A673 (cell line): ENCODE measurements at places on chromosomes 11 and 22. TPM values are rescaled to one million over a fixed set of nuclear protein-coding genes. Genes with fewer than 3 reads are reported as not detected.

DNA sequence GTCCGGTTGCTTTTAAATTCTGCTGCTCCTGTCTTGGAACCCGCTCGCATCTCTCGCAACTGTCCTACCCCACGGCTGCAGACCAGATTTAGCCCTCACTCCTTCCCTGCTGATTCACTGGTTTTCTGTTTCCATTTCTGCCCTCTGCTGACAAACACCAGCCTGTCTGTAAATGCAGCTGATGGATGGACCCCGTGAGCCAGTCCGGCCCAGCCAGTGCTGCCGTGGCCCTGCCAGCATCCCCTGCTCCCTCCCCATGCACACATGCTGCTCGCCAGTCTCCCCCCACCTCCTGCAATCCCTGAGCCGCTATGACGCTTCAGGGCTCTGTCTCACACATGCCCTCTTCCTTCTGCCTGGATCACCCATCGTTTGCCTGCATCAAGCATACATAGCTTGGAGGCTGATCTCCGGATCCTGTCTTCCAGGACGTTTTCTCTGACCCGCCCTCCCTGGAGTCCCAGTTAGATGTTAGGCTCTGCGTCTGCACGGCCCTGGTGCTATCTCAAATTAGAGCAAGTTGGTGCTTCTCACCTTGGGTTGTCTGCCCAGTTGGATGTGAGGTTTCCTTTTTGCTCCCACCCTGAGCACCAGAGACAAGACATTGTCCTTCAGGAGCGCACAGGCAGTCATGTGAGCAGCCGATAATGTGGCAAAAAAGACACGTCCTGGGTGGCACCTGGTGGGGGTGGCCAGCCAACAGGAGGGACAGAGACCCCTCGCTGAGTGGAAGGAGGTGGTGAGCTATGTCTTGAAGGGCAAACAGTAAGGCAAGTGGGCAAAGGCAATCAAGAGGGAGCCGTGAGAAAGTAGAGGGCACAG is 4.3 kb upstream of the ACR start:
- no peaks in the 10 kb centered on the region for H3K36me3 ChIP-seq
- H3K4me1 ChIP-seq = peaks cover 7% of the 10 kb centered on the region
- no peak overlapping the region for H3K4me3 ChIP-seq
- DNase-seq = no peak

- peak overlapping the region; percentile 91 for H3K4me3 ChIP-seq
- H3K27me3 ChIP-seq = no peaks in the 10 kb centered on the region
Measured at GRCh38 chr11:507727-508515, 879 bp upstream of the RNH1 start.

The WBP2NL gene
- total RNA-seq = 0.24 TPM in 1 of 2 replicates, not detected in the other

DNA sequence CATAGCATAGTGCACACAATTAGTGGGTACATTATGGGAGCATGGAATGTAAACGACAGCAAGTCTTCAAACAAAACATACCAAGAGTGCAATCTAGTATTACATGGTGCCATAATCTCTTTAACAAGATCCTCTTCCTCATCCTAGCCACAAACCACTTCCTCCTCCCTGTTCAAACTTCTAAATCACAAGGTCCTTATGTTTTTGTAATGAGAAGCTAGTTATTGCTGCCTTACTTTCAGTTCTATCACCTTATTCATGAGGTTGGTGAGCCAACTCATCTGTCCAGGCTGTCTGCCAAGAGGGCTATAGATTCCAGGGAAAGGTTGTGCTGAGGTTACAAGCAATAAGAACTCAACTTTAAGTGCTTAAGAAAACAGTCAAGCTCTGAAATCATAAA is 195.4 kb upstream of the ARHGAP20 start:
- H3K4me1 ChIP-seq = peaks cover 40% of the 10 kb centered on the region
- no peak overlapping the region for H3K4me3 ChIP-seq
- no peaks in the 10 kb centered on the region for H3K36me3 ChIP-seq
- no peaks in the 10 kb centered on the region for H3K27me3 ChIP-seq
- no peak overlapping the region for H3K27ac ChIP-seq
- DNase-seq = peak; percentile 67

The FAM111B gene
- total RNA-seq = 41.5 and 50.1 TPM in 2 replicates

DNA sequence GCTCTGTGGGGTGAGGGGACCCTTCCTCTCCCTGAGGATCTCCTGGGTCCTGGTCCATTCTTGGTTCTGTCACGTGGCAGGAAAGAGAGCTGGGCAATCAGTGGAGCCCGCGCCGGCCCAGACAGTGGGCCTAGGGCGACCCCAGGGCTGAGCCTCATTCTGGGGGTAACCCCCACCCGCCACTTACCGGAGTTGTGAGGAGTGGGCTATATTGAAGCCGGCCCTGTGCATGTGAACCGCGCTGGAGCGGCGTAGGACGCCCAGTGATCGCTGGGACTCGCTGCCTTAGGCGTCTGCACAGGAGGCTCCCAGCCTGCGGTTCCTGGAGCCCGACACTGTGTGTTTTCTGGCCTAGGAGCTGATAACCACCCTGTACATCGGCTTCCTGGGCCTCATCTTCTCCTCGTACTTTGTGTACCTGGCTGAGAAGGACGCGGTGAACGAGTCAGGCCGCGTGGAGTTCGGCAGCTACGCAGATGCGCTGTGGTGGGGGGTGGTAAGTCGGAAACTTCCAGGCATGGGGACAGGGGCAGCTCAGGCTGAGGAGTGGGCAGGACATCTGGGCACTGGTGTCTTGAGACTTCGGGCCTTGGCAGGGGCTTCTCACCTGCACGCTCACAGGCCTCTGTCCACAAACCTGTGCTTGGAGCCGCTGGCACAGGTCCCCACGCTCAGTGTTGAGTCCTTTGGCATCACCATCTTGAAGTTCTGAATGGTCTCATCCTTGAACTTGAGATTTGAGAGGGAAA is 127.1 kb downstream of the KCNQ1OT1 start:
- H3K4me3 ChIP-seq = no peak overlapping the region
- no peak overlapping the region for H3K27ac ChIP-seq
- no peaks in the 10 kb centered on the region for H3K27me3 ChIP-seq
- DNase-seq = no peak
- no peaks in the 10 kb centered on the region for H3K4me1 ChIP-seq
- no peaks in the 10 kb centered on the region for H3K36me3 ChIP-seq

- no peaks in the 10 kb centered on the region for H3K4me1 ChIP-seq
- DNase-seq = no peak
- H3K27ac ChIP-seq = no peak overlapping the region
- H3K27me3 ChIP-seq = no peaks in the 10 kb centered on the region
- no peaks in the 10 kb centered on the region for H3K36me3 ChIP-seq
Measured at GRCh38 chr22:49035818-49036457, 791.7 kb downstream of the BRD1 start.

GRCh38 chr11:114959953-114960505 is 281.7 kb downstream of the NXPE2 start:
- H3K27ac ChIP-seq = no peak overlapping the region
- H3K4me3 ChIP-seq = no peak overlapping the region
- no peaks in the 10 kb centered on the region for H3K36me3 ChIP-seq
- no peak for DNase-seq
- H3K27me3 ChIP-seq = no peaks in the 10 kb centered on the region

GRCh38 chr11:134890446-134890845 is 478.4 kb upstream of the B3GAT1 start:
- H3K4me3 ChIP-seq = no peak overlapping the region
- DNase-seq = no peak
- H3K36me3 ChIP-seq = no peaks in the 10 kb centered on the region
- H3K27ac ChIP-seq = no peak overlapping the region
- H3K27me3 ChIP-seq = no peaks in the 10 kb centered on the region

The MEN1 gene
- 45.7 and 49.2 TPM in 2 replicates for total RNA-seq

DNA sequence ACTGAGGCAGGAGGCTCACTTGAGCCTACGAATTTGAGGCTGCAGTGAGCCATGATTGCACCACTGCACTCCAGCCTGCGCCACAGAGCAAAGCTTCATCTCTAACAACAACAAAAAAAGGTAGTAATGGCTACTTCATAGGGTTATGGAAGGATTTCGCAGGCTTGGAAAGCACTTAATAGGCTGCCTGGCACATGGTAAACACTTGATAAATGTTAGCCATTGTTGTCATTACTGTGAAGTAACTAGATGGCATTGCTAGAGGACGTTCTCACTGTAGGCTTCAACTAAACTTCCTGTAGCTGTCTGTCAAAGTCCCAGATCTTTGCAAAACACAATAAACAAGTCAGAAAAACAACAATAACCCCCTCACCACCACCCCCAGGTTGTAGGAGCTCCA is 357.2 kb upstream of the NARS2 start:
- peaks cover 20% of the 10 kb centered on the region for H3K27me3 ChIP-seq
- H3K4me3 ChIP-seq = no peak overlapping the region
- no peaks in the 10 kb centered on the region for H3K4me1 ChIP-seq
- no peaks in the 10 kb centered on the region for H3K36me3 ChIP-seq
- no peak for DNase-seq

DNA sequence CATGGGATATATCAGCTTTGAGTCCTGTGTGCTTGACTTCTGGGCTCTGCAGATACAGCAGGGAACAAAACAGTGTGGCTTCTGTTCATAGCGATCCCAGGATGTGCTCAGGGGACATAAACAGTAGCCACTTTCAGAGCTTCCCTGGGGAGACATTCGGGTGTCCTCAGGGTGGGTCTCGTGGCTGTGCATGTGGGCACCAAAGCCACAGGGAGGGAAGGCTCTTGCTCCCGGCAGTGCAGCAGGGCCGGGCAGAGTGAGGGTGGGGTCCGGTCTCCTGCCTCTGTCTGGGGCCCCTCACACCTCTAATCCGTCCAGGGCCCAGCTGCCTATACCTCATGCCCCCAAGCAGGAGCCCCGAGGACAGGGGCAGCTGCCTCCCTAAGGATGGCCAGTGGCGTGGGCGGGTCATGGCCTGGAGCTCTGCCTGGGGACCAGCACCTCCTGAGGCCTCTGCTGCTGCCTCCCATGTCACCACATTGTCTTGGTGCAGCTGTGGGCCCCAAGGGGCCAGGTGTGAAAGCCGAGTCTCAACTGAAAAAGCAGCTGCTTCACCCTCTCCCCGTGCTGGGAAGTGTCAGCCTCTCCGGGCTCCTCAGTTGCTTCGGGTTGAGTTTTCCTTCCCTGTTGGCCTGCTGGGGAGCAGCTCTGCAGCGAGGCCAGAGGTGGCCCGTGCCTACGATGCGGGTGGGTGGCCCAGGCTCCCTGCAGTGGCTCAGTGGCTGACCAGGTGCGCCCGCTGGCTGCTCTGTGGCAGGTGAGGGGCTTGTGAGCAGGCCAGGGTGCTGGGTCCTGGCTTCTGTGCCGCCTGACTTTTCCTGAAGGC is 3.8 kb downstream of the TPCN2 start:
- peak overlapping the region; percentile 23 for H3K27ac ChIP-seq
- DNase-seq = no peak
- H3K4me3 ChIP-seq = no peak overlapping the region
- peaks cover 13% of the 10 kb centered on the region for H3K36me3 ChIP-seq

DNA sequence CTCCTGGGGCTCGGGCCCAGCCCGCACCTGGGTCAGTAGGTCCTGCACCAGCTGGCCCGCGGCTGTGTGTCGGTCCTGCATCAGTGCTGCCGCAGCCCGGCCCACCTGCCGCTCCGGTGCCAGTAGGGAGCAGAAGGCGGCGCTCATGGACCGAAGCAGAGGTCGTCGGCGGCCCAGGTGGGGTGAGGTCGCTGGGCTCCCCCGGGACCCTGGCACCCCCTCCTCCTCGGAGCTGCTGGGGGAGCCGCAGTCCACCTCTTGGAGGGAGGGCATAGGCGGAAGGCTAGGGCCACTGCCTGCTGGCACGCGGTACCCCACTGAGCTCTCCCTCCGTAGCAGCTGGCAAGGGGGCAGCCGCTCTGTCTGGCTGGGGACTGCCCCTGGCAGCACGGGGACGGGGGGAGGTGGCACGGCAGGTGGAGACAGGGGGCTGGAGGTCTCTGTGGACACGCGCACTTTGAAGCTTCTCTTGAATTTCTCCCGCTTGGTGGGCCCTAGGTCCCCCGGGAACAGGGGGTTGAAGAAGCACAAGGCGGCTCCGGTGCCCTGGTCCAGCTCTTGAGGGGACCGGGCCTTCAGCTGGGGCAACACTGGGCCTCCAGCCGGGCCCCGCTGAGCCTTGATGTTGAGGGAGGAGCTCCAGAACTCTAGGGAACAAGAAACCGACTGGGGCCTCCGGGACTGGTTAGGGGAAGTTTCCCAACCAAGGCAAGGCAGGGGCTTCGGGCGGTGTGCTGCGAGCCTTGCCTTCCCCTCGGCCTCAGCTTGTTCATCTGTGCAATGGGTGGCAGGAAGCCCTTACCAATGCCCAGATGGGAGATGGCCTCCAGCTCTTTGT is 1.4 kb downstream of the RIN1 start:
- H3K27me3 ChIP-seq = no peaks in the 10 kb centered on the region
- no peak for DNase-seq
- H3K4me1 ChIP-seq = peaks cover 25% of the 10 kb centered on the region
- H3K4me3 ChIP-seq = no peak overlapping the region
- H3K36me3 ChIP-seq = peaks cover 7% of the 10 kb centered on the region
- H3K27ac ChIP-seq = peak overlapping the region; percentile 61

The IFITM10 gene
- total RNA-seq = 0.24 TPM in 1 of 2 replicates, not detected in the other

DNA sequence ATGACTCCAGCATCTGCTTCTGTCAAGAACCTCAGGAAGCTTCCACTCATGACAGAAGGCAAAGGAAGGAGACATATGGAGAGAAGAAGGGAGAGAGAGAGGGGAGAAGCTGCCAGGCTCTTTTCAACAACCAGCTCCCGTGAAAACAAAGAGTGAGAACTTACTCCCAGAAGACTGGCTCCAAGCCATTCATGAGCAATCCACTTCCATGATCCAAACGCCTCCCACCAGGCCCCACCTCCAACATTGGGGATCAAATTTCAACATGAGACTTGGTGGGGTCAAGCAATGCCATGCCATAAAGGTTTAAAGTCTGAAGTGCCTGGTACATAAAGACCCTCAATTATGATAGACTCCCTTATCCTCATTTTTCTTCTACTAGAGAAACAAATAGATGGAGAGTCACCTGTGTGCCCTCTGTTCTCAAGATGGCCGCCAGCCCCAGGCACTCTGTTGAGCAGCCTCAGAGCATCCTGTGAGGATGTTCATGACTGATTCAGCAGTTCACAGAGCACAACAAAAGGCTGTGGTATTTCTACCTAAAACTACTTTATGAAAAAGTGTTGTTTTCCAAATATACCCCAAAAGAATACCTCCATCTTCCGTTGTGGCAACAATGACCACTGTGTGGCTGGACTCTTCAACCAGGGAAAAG is 69.0 kb upstream of the CRTAM start:
- H3K4me1 ChIP-seq = no peaks in the 10 kb centered on the region
- no peak overlapping the region for H3K27ac ChIP-seq
- H3K4me3 ChIP-seq = no peak overlapping the region
- H3K27me3 ChIP-seq = no peaks in the 10 kb centered on the region
- DNase-seq = no peak

The OR4A16 gene
- total RNA-seq = 1.7 and 3.0 TPM in 2 replicates

GRCh38 chr11:74015919-74016684 is 7.2 kb upstream of the UCP3 start:
- no peak overlapping the region for H3K4me3 ChIP-seq
- DNase-seq = no peak
- H3K36me3 ChIP-seq = no peaks in the 10 kb centered on the region
- no peaks in the 10 kb centered on the region for H3K4me1 ChIP-seq
